NCI-H2081 treated with DMSO at 0.1 percent for 48 hours (cell line): ENCODE measurements at places on chromosomes 13 and 19.

- no peak for DNase-seq
Observed at GRCh38 chr19:18788529-18789421, 2.3 kb downstream of the COMP start.

GRCh38 chr13:88426661-88427060 is 755.5 kb downstream of the SLITRK5 start:
- no peak for DNase-seq

GRCh38 chr19:47663911-47664771 is 49.1 kb upstream of the EHD2 start:
- DNase-seq, result no peak

DNA sequence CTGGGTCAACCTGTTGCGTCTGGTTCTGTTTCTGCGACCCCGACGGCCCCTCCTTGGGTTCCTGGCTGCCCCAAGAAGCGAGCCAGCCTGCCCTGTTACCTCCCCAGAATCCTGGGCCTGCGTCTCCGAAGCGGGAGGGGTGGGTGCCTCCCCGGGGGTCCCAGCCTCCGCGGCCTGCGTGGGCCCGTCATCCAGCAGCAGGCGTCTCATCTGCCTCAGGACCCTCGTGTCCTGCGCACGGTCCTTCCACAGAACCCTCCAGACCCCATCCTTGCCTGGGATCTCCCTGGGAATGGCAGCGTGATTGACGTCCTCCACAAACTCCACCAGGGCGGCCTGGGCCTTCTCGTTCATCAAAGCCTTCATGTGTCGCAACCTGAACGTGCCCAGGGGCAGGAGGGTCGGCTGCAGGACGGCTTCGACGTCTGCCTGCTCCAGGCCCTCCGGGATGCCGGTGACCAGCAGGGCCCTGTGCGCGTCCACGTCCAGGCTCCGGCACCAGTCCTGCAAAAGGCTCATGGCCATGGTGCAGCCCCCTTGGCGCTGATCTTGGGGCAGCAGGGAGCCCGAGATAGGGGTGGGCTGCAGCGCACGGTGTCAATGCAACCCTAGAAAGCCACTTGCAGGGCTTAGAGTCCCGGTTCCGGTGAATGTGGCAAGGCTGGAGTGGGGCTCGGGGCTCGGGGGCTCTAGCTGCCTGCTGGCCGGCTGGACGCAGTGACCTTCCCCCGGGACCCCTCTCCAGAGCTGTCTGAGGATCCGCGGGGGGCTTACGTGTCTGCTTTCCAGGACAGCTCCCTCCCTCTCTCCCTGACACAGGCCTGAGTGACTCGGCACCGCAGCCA is 504 bp downstream of the PNMA8B start:
- DNase-seq, result no peak

DNA sequence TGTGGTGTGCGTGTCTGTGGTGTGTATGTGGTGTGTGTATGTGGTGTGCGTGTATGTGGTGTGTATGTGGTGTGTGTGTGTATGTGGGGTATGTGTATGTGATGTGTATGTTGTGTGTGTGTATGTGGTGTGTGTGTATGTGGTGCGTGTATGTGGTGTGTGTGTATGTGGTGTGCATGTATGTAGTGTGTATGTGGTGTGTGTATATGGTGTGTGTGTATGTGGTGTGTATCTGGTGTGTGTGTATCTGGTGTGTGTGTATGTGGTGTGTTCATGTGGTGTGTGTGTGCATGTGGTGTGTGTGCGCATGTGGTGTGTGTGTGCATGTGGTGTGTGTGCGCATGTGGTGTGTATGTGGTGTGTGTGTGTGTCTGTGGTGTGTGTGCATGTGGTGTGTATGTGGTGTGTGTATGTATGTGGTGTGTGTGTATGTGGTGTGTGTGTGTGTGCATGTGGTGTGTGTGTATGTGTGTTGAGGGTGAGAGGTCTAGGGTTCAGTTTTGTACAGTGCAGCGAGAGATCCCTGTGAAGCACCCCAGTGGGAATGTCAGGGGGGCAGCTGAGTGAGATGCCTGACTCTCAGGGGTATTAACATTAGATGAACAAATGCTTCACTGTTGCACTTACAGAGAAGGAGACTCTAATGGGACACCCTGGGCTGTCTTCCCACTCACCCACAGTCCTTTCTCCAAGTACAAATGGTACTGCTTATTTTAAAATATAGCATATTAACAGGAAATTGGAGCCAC is 61.3 kb upstream of the MEDAG start:
- DNase-seq, result no peak

DNA sequence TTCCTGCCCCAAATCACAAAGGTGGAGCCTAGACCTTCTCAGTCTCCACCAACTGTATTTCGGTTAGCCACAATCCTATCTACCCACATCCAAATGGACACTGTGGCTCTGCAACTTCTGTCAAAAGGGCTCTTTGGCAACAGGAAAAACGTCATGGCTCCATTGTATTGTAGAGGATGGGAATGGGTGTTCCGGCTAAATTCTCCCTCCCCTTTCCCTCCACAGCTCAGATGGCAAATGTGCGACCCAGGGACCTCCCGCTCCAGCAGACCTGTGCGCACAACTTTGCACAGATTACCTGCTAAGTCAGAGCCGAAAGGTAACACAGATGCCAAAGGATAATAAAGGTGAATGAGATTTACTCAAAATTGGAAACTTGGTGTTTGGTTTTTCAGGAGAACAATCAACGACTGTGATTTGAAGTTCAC is 968 bp upstream of the KL start:
- no peak for DNase-seq

DNA sequence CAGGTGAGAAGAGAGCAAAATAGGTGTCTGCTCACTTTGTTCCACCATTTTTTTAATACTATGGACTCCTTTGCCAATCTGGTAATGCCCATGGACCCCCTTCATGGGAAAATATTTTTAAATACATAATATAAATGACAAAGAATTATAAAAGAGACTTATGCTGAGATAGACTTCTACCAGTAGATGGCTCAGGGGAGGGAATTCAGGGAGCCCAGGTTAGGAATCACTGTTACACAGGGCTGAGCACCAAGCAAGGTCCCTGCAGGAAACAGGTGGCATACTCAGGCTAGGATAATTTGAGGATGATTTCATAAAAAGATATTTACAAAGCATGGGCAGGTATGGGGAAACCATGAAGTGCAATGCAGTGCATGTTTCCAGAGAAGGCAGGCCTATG is 525.9 kb downstream of the FGF9 start:
- no peak for DNase-seq

DNA sequence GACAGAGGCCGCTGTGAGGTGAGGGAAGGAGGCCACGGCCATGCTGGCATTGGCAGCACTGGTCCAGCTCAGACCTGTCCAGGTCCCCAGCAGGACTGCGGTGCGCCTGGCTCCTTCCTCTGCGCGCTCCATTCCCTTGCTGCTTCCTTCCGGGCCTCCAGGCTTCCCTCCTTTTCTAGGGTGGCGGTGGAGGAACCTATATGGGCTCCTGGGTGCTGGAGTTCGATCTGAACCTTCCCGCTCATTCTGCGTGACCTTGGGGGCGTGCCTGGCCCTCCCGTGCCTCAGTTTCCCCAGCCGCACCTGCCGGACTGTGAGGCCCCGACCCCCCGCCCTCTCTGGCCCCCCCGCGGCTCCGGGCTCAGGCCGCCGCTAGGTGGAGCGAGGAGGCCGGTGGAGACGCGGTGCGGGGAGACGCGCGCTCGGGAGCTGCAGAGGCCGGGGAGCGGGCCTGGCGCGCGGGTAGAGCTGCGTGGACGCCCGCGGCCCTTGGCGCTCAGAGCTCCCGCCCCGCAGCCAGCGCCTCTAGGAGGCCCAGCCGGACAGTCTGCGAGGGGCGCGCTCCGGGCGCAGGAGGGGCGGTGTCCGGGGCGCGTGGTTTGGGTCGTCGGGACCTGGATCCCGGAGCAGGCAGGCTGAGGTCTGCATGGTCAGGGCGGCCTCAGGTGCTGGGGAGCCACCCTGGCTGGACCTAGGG is 29.9 kb downstream of the EFNA2 start:
- no peak for DNase-seq

GRCh38 chr19:16417660-16418596 is 53.8 kb downstream of the EPS15L1 start:
- no peak for DNase-seq

DNA sequence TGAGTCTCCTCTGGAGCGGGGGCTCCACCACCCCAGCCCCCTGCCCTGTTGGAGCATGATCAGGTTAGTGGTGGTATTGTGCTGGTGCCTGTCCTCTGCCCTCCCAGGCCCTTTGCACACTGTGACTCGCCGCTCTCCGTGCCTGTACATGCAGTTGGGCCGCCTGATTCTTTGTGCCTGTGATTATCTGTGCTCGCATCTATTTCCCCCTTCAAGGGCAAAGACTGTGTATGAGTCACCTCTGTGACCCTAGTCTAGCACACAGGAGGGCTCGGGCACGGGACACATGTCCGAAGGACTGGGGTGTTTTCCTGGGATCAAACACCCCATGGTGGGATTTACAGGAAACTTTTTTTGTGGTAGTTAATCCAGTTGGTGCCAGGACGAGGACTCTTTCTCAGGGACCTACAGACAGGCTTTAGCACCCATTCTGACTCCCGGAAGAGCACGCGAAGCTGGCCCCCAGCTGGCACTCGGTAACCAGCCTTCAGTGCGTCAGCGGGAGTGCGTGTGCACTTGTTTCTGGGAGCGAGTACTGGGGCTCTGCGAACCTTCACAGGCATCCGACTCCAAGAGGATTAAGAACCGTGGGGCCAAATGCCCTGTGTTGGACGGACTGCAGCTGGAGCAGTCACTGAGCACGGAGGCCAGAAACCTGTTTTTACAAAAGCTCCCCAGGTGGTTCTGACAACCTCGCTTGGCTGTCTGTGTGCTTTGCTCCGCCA is 6.7 kb downstream of the PPP1R37 start:
- no peak for DNase-seq

DNA sequence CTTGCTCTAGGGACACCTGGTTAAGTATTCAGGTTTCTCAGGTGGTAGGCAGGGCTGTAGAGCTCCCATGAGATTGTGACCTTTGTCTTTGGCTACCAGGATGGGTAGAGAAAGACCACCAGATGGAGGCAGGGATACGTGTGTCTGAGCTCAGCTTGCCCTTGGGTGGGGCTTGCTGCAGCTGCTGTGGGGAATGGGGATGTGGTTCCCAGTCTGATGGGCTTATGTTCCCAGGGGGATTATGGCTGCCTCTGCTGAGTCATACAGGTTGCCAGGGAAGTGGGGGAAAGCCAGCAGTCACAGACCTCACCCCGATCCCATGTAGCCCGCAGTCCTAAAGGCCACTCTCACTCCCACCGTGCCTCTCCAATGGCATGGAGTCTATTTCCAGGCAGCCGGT is 659.9 kb upstream of the KLF12 start:
- DNase-seq, result no peak

GRCh38 chr13:44904967-44905366 is 84.3 kb downstream of the NUFIP1 start:
- DNase-seq, result no peak

DNA sequence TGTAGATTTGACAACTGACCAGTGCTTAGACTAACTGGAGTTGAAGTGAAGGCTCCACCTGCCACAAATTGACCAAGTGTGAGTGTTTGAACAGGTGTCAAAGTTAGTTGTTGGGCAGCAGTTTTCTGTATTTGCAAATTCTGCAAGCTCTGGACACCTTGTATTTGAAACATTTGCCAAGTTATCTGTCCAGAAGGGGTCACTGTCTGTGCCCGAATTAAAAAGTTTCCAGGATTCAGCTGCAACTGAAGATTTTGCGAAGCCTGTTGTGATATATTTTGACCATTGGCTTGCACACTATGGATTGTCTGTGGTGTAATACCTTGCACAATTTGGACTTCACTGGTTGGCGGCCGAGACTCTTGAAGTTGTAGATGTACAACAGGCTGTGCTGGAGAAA is 1690.7 kb downstream of the SLITRK5 start:
- no peak for DNase-seq

DNA sequence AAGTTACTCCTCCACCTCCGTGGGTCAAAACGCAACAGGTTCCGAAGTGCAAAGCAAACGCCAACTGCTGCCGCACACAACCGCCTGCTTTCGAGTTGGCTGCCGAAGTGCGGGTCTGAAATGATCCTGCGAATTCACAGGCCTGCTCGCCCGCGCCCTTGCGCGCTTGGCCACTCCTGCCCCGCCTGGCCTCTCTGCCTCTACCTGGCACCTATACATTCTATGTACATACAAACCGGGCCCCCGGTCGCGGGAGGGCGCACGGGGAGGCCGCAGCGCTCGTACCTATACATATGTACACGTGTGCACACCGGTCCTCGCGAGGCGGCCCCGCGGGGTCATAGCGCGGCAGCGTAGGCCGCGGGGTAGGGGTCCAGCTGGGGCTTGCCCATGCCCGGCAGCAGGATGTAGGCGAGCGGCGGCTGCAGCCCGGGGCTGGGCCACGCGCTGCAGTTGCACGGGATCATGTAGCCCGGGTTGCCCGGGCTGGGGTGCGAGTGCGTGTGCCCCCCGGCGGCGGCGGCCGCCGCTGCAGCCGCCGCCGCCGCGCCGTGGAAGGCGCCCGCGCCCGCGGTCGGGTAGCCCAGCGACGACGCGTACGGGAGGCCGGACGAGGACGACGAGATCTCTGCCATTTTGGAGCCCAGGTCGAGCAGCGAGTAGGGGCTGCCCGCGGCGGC is 1.3 kb downstream of the SOX21 start:
- DNase-seq, result no peak

- no peak for DNase-seq
Observed at GRCh38 chr13:36030670-36031331, 100.4 kb downstream of the DCLK1 start.

GRCh38 chr13:87975035-87975434 is 303.9 kb downstream of the SLITRK5 start:
- DNase-seq, result no peak

DNA sequence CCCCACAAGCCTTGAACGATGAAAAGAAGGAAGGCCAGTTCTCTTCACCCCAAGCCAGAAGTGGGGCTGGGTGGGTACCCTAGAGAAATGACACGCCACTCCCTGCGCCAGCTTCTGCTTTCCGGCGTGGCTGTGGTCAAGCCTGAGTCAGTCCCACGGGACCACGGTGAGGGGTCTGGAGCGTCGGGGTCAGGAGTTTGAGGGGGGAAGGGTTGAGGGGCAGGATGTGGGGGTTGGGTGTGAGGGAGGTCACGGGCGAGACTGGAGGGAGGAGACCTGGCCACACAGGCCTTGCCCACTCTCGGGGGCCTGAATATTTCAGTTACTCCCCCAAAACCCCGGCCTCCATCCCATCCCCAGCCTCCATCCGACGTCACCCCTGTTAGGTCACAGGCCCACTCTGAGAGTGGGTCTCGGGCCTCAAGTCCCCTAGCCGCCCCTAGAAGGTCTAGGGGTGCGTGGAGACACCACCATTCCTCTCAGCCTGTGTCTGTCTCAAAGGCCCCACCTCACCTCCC is 500 bp upstream of the IFI30 start:
- DNase-seq, result no peak

- no peak for DNase-seq
Observed at GRCh38 chr19:55459551-55459949, 1.9 kb downstream of the ISOC2 start.
